ENCODE measurements at places on chromosomes 2 and 18. TPM values are rescaled to one million over a fixed set of nuclear protein-coding genes. Genes with fewer than 3 reads are reported as not detected.

SMAD4 gene
- total RNA-seq = 126 TPM

PDCD1 gene
- total RNA-seq = not detected

MAL gene
- not detected for total RNA-seq

CAPN13 gene
- total RNA-seq = not detected

G6PC2 gene
- total RNA-seq = not detected

CDCA7 gene
- 0.66 TPM for total RNA-seq

TCF7L1 gene
- 3.7 TPM for total RNA-seq

TUBB8B gene
- not detected for total RNA-seq

DIPK1C gene
- total RNA-seq = not detected

PRSS56 gene
- not detected for total RNA-seq

AGXT gene
- total RNA-seq = not detected

EIF2AK3 gene
- 45.1 TPM for total RNA-seq

GKN1 gene
- total RNA-seq = 0.22 TPM

IGFBP2 gene
- total RNA-seq = 35.0 TPM

ZC3H6 gene
- 2.4 TPM for total RNA-seq

CYP27C1 gene
- not detected for total RNA-seq

FAM124B gene
- total RNA-seq = 0.22 TPM

CHPF gene
- 193 TPM for total RNA-seq

EHD3 gene
- total RNA-seq = 6.6 TPM

CPO gene
- total RNA-seq = not detected

KATNAL2 gene
- total RNA-seq = 1.6 TPM

TTC21B gene
- 17.8 TPM for total RNA-seq

IKZF2 gene
- total RNA-seq = 1.1 TPM

LIPT1 gene
- total RNA-seq = 2.0 TPM

LYG2 gene
- not detected for total RNA-seq

ADAM23 gene
- 11.6 TPM for total RNA-seq

DRC1 gene
- not detected for total RNA-seq

ATG16L1 gene
- 30.2 TPM for total RNA-seq

CXCR1 gene
- total RNA-seq = not detected

C1QL2 gene
- not detected for total RNA-seq

SGPP2 gene
- total RNA-seq = not detected

TRIM43 gene
- total RNA-seq = not detected

BMP10 gene
- 0.44 TPM for total RNA-seq

CTLA4 gene
- not detected for total RNA-seq

CCDC68 gene
- total RNA-seq = 18.3 TPM

CROCC2 gene
- total RNA-seq = not detected

SERPINB3 gene
- total RNA-seq = not detected

C2orf42 gene
- total RNA-seq = 13.8 TPM

MAPRE3 gene
- total RNA-seq = 4.2 TPM

INO80D gene
- total RNA-seq = 12.9 TPM

CCDC74B gene
- 2.6 TPM for total RNA-seq

B4GALT6 gene
- total RNA-seq = 6.1 TPM

LOXHD1 gene
- total RNA-seq = not detected

SCG2 gene
- total RNA-seq = 5.3 TPM

SLC40A1 gene
- total RNA-seq = 3.3 TPM

RPRM gene
- not detected for total RNA-seq

ZSWIM2 gene
- not detected for total RNA-seq

NR4A2 gene
- total RNA-seq = 0.57 TPM

CCDC85A gene
- 6.7 TPM for total RNA-seq

ASB18 gene
- total RNA-seq = not detected

IL36A gene
- not detected for total RNA-seq

GPR17 gene
- total RNA-seq = not detected

RBKS gene
- 1.1 TPM for total RNA-seq

SERPINB10 gene
- total RNA-seq = 1.1 TPM

CFAP221 gene
- total RNA-seq = not detected

PUS10 gene
- total RNA-seq = 5.5 TPM

ANKRD62 gene
- not detected for total RNA-seq

SLC9A4 gene
- not detected for total RNA-seq

TUBA4B gene
- total RNA-seq = not detected

OTX1 gene
- not detected for total RNA-seq
